Nasal cavity respiratory epithelium epithelial cell of viscerocranial mucosa (primary cell): ENCODE measurements at places on chromosomes 1 and 21. TPM values are rescaled to one million over a fixed set of nuclear protein-coding genes. Genes with fewer than 3 reads are reported as not detected.

GPATCH3 gene
- total RNA-seq, result 8.9 and 10.6 TPM in 2 replicates

SLC45A3 gene
- 1.4 and 3.1 TPM in 2 replicates for total RNA-seq

CD46 gene
- total RNA-seq, result 154 and 282 TPM in 2 replicates

S100B gene
- not detected in 2 replicates for total RNA-seq

OR2M3 gene
- not detected in 2 replicates for total RNA-seq

DDAH1 gene
- 1.8 and 3.8 TPM in 2 replicates for total RNA-seq

SLFNL1 gene
- total RNA-seq, result under 0.01 and 0.21 TPM in 2 replicates

RABGGTB gene
- total RNA-seq, result 139 and 143 TPM in 2 replicates

NBPF4 gene
- 0.14 TPM in 1 of 2 replicates, not detected in the other for total RNA-seq

CYYR1 gene
- 0.68 and 1.3 TPM in 2 replicates for total RNA-seq

CNKSR1 gene
- total RNA-seq, result 12.3 and 19.6 TPM in 2 replicates

NRAS gene
- 64.6 and 77.9 TPM in 2 replicates for total RNA-seq

TPTE gene
- total RNA-seq, result not detected in 2 replicates

HSD3B1 gene
- not detected in 2 replicates for total RNA-seq

MFSD2A gene
- total RNA-seq, result 31.1 and 32.3 TPM in 2 replicates

DYRK1A gene
- 75.5 and 85.4 TPM in 2 replicates for total RNA-seq

COA7 gene
- total RNA-seq, result 18.5 and 26.9 TPM in 2 replicates

C1QTNF12 gene
- total RNA-seq, result 0.93 and 1.4 TPM in 2 replicates

GUCA2A gene
- total RNA-seq, result not detected in 2 replicates

ITLN1 gene
- not detected in 2 replicates for total RNA-seq

THEMIS2 gene
- 4.1 and 5.7 TPM in 2 replicates for total RNA-seq

GBP6 gene
- 29.4 and 82.7 TPM in 2 replicates for total RNA-seq

JAM2 gene
- not detected in 2 replicates for total RNA-seq

C1orf159 gene
- 6.5 and 9.3 TPM in 2 replicates for total RNA-seq

OLFML2B gene
- total RNA-seq, result 0.21 TPM in 1 of 2 replicates, not detected in the other

CCT3 gene
- total RNA-seq, result 352 and 394 TPM in 2 replicates

ETV3L gene
- total RNA-seq, result not detected in 2 replicates

NUP210L gene
- total RNA-seq, result under 0.01 TPM in 2 replicates

GPR37L1 gene
- total RNA-seq, result not detected in 2 replicates

KRTAP21-2 gene
- not detected in 2 replicates for total RNA-seq

C1orf87 gene
- not detected in 2 replicates for total RNA-seq

SPRR4 gene
- not detected in 2 replicates for total RNA-seq

AK4 gene
- 24.6 and 102 TPM in 2 replicates for total RNA-seq

SEMA4A gene
- total RNA-seq, result 3.8 and 11.9 TPM in 2 replicates

OR1C1 gene
- total RNA-seq, result not detected in 2 replicates

NCAM2 gene
- 0.50 TPM in 1 of 2 replicates, not detected in the other for total RNA-seq

SSBP3 gene
- total RNA-seq, result 3.1 and 5.3 TPM in 2 replicates

RGL1 gene
- total RNA-seq, result 0.68 and 3.3 TPM in 2 replicates
